ENCODE measurements at places on chromosomes 12 and 14.

GRCh38 chr12:61923152-61923551, 337.1 kb upstream of the USP15 start:
- H3K27me3 ChIP-seq: no peaks in the 10 kb centered on the region
- no peak for DNase-seq
- H3K4me3 ChIP-seq: no peak overlapping the region
- H3K27ac ChIP-seq: no peak overlapping the region

GRCh38 chr12:58860788-58861240, 59.5 kb downstream of the LRIG3 start:
- H3K4me1 ChIP-seq: no peaks in the 10 kb centered on the region
- DNase-seq: no peak
- no peaks in the 10 kb centered on the region for H3K36me3 ChIP-seq
- no peak overlapping the region for H3K27ac ChIP-seq

GRCh38 chr12:86194721-86195120, 61.5 kb downstream of the MGAT4C start:
- DNase-seq: no peak
- no peaks in the 10 kb centered on the region for H3K36me3 ChIP-seq
- no peak overlapping the region for H3K4me3 ChIP-seq

DNA sequence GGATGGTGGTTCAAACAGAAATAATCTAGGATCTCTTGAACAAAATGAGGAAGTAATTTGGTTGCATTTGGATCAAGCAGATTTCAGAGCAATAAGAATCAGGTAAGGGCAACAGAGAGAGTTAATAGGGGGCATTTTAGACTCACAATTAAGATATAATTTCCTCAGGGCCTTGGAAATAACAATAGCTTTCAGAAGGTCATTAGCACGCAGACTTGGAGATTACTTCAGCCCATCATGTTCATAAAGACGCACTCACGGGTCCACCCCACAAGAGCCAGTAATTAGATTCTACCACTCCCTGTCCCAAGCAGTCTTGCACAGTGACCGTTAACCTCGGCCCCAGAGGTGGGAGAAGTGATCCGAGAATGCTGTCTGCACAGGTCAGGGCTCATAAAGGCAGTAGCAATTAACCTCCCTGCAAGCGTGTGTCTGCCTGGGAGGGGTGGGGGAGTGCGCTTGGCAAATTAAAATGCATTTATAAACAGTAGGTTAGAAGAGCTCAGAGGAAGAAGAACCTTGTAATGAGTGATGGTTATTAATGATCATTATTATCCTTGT, 125.7 kb upstream of the CCDC196 start:
- H3K27me3 ChIP-seq: peaks cover 23% of the 10 kb centered on the region
- no peak overlapping the region for H3K27ac ChIP-seq
- no peaks in the 10 kb centered on the region for H3K4me1 ChIP-seq
- H3K4me3 ChIP-seq: no peak overlapping the region

- no peak overlapping the region for H3K4me3 ChIP-seq
- no peak overlapping the region for H3K27ac ChIP-seq
- peaks cover 30% of the 10 kb centered on the region for H3K36me3 ChIP-seq
Measured at GRCh38 chr12:48054955-48055821, 50.7 kb downstream of the SENP1 start.

- DNase-seq: no peak
- H3K4me1 ChIP-seq: no peaks in the 10 kb centered on the region
- H3K4me3 ChIP-seq: no peak overlapping the region
- H3K27ac ChIP-seq: no peak overlapping the region
Measured at GRCh38 chr12:92721130-92721529, 18.3 kb downstream of the PLEKHG7 start.

GRCh38 chr12:42981379-42981778, 391.8 kb upstream of the PRICKLE1 start:
- H3K4me3 ChIP-seq: no peak overlapping the region
- H3K27me3 ChIP-seq: no peaks in the 10 kb centered on the region
- DNase-seq: no peak
- H3K27ac ChIP-seq: no peak overlapping the region
- no peaks in the 10 kb centered on the region for H3K36me3 ChIP-seq

DNA sequence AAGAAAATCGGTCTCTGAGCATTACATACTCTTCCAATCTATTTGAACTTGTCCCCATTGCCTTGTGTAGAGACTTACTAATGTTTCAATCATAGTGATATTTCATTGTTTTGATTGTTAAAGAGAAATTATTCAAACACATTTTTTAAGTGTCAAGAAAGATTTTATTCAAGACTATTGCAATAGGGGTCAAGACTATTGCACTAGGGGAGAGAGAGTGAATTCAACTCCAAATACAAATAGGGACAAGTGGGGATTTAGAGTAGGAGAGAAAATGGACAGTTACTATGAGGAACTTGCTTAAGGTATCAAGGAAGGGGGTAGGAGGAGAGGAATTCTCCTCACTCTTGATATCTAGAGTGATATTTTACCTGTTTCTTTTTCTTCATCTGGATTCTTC, 73.1 kb downstream of the FAR2 start:
- no peaks in the 10 kb centered on the region for H3K4me1 ChIP-seq
- DNase-seq: no peak
- H3K27me3 ChIP-seq: peaks cover 8% of the 10 kb centered on the region
- H3K36me3 ChIP-seq: no peaks in the 10 kb centered on the region
- no peak overlapping the region for H3K27ac ChIP-seq

DNA sequence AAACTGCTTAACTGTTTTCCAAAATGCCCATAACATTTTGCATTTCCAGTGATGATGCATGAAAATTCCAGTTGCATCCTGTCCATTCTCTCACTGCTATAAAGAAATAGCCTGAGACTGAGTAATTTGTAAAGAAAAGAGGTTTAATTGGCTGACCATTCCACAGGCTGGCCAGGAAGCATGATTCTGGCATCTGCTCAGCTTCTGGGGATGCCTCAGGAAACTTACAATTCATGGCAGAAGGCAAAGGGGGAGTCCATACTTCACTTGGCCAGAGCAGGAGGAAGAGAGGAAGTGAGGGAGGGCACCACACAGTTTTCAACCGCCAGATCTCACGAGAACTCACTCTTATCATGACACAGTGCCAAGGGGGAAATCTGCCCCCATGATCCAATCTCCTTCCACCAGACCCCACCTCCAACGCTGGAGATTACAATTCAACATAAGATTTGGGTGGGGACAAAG, 18.2 kb upstream of the CLEC2D start:
- peaks cover 73% of the 10 kb centered on the region for H3K36me3 ChIP-seq
- peaks cover 3% of the 10 kb centered on the region for H3K27me3 ChIP-seq
- DNase-seq: peak; percentile 73
- H3K27ac ChIP-seq: peak overlapping the region; percentile 93

GRCh38 chr12:5694759-5695409, 250.2 kb downstream of the ANO2 start:
- no peaks in the 10 kb centered on the region for H3K36me3 ChIP-seq
- peaks cover 2% of the 10 kb centered on the region for H3K27me3 ChIP-seq
- H3K27ac ChIP-seq: no peak overlapping the region
- DNase-seq: no peak
- no peaks in the 10 kb centered on the region for H3K4me1 ChIP-seq
- H3K4me3 ChIP-seq: no peak overlapping the region

DNA sequence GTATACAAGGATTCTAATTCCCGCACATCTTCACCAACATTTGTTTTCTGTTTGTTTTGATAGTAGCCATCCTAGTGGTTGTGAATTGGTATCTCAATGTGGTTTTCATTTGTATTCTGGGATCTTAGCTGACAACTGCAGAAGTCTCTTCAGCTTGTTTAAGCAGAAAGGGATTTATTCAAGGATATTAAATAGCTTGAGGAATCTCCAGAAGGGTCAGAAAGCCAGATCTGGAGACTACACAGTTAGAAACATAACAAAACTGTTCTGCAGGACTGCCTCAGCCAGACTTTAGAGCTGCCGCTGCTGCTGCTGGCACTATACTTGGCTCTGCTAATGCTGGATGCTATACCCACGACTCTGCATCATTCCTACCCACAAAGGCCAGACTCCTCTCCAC, 13.4 kb upstream of the CDKL1 start:
- H3K27me3 ChIP-seq: no peaks in the 10 kb centered on the region
- no peak overlapping the region for H3K4me3 ChIP-seq
- H3K4me1 ChIP-seq: peaks cover 7% of the 10 kb centered on the region
- no peak for DNase-seq
- peaks cover 3% of the 10 kb centered on the region for H3K36me3 ChIP-seq
- no peak overlapping the region for H3K27ac ChIP-seq

DNA sequence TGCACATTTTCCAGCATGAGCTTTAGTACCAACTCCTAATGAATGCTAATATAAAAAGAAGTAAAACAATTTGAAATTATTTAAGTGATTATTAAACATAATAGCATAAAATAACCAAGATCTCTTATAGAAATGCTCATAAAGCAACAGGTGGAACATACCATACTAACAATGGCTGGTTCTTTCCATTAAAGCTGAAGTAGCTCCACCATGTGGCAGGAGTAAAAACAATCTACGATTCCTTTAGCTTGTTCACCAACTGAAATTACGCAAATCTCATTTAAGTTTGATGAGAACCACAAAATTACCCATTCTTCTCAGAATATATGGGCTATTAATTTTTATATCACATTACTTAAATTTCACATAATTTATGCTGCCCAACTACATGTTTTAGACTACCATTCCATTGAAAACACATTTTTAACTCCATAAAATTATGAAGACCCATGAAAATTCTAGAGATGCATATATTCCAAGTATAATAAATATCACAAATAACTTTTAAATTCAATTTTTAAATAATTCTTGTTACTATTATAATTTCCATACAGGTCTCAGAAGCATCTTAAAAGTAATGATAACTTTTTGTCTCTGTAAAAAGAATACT, 213.6 kb downstream of the DAD1 start:
- H3K4me3 ChIP-seq: no peak overlapping the region
- H3K36me3 ChIP-seq: no peaks in the 10 kb centered on the region
- DNase-seq: no peak

DNA sequence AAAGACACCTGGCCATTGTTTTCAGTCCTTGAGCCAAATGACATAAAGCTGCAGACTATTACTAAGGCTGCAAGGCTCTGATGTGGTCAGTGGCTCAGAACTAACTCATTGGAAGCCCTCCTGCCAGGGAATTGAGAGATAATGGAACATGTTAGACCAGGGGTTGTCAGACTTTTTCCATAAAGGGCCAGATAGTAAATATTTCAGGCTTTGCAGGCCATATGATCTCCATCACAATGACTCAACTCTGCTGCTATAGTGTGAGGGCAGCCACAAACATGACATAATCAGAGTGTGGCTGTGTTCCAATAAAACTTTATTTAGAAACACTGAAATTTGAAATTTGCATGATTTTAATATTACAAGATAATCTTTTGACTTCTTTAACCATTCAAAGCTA, 140.3 kb downstream of the TMEM30B start:
- no peak overlapping the region for H3K27ac ChIP-seq
- H3K36me3 ChIP-seq: peaks cover 5% of the 10 kb centered on the region
- no peaks in the 10 kb centered on the region for H3K27me3 ChIP-seq
- H3K4me1 ChIP-seq: no peaks in the 10 kb centered on the region
- DNase-seq: no peak
- H3K4me3 ChIP-seq: no peak overlapping the region

- peaks cover 3% of the 10 kb centered on the region for H3K27me3 ChIP-seq
- no peak for DNase-seq
- H3K4me1 ChIP-seq: peaks cover 42% of the 10 kb centered on the region
- H3K27ac ChIP-seq: no peak overlapping the region
- peaks cover 4% of the 10 kb centered on the region for H3K36me3 ChIP-seq
Measured at GRCh38 chr12:93892423-93893268, 215.5 kb downstream of the CRADD start.

DNA sequence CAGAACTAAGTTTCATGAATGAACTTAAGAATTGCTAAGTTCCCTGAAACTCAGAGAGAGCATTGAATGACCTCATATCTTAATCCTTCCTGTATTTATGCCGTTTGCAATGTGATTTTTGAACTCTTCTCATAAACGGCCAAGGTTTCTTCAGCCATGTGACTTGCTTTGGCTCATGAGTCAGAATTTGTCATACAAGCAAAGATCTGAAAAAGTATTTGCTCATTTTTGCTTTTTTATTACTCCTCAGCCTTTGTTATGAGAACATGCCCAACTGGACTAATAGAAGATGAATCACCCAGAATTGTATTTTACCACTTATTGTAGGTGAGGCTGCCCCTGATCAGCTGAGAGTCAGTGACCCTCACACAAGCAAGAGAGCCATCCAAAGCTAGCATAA, 693.8 kb downstream of the BCL11B start:
- no peaks in the 10 kb centered on the region for H3K36me3 ChIP-seq
- no peak for DNase-seq
- H3K4me3 ChIP-seq: no peak overlapping the region

DNA sequence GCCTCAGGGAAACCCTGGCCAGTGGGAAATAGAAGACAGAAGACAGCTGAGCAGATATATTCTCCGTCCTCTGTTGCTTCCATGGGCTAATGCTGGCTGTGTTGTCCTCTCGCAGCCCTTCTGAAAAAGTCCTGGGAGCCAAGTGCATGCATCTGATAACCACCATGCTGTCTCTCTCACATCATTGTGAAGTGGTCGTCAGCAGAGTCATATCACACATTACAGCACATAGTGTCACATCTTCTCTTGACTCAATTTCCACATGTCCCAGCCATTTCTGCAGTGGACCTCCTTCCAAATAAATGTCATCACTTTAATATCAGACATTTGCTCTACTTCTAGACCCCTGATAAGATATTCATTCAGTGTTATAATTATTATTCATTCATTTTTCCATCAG, 3.8 kb downstream of the TAS2R20 start:
- no peak overlapping the region for H3K4me3 ChIP-seq
- DNase-seq: no peak
- peaks cover 23% of the 10 kb centered on the region for H3K36me3 ChIP-seq
- H3K27me3 ChIP-seq: no peaks in the 10 kb centered on the region

DNA sequence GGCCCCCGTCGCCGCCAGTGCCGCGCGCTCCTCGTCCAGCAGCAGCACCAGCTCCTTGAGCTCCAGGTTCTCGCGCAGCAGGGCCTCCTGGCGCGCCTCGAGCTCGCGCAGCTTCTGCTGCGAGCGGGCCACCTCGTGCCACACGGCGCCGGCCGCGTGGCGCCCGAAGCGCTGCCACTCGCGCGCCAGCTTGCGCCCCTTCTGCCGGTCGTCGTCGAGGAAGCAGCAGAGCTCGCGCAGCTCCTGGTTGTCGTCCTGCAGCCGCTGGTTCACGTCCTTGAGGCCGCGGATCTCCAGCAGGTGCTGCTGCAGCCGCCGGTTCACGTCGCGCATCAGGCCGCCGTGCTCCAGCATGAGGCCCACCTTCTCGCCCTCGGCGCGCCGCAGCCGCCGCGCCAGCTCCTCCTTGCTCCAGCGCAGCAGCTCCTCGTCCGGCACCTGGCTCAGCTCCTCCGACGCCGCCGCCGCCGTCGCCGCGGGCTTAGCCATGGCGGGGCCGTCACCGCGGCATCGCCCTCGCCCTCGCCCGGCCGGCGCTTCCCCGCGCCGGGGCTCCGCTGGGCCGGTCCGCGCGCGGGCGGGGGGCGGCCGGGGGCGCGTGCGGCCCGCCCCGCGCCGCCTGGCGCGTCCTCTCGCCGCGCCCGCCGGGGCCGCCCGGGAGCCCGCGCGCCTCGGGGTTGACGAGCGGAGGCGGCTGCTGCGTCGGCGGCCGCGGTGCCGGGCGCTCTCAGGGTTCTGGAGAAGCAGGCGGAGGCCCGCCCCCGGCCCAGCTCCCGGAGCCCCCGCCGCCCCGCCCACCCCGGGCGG, at the start of gene CCDC85C:
Gene CCDC85C (minus strand): TSS at position 737 of the 807 bp plus-strand sequence. CDS start 248 bp downstream, at position 489.
- H3K4me1 ChIP-seq: peaks cover 17% of the 10 kb centered on the region
- peak within 1 kb of the TSS; percentile 92 for H3K4me3 ChIP-seq
- peak; percentile 38 for DNase-seq

Measured in T-helper 2 cell treated with Interferon-gamma antibody and Interleukin-4, amounts not matched to agents 5 μg/mL and 100 μg/mL, for 36 hours (primary cell).